ENCODE measurements at places on chromosomes 7 and 10. TPM values are rescaled to one million over a fixed set of nuclear protein-coding genes. Genes with fewer than 3 reads are reported as not detected.

The ELN gene
- 556 TPM for total RNA-seq

GRCh38 chr7:97013134-97013844, 7.9 kb downstream of the DLX6 start:
- no peaks in the 10 kb centered on the region for H3K36me3 ChIP-seq
- no peak overlapping the region for H3K27ac ChIP-seq
- H3K27me3 ChIP-seq: no peaks in the 10 kb centered on the region

The ANKIB1 gene
- total RNA-seq: 71.0 TPM

DNA sequence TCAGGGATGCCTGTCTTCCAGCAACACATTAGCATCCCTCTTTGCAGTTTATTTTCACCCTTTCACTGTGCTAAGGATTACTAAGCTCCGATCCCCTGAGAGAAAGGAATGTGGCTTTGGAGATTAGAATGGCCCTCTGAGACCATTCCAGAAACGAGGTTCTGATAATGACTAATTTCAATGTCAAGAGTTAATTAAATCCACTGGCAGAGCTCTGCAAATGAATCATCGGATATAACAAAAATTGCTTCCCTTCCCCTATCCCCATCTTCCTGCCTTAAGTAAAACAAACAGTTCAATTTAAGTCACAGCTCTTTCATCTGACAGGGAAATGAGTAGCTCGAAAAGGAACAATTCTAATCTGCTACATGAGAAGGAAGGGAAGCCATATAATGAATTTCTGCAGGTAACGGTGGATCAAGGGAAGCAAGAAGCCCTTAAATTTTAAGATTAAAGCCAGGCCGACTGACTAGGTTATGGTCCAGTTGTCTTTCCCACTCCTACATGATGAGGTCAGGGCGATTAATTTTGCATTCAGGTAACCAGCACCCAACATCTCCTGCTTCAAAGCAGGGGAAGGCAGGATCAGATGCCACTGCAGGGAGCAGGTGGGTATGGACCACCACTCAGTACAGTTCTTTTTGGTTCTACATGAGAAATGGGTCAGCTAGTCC, 50.5 kb downstream of the MALSU1 start:
- H3K4me3 ChIP-seq: no peak overlapping the region
- H3K36me3 ChIP-seq: no peaks in the 10 kb centered on the region
- H3K27me3 ChIP-seq: no peaks in the 10 kb centered on the region
- H3K4me1 ChIP-seq: no peaks in the 10 kb centered on the region
- no peak for DNase-seq
- H3K27ac ChIP-seq: no peak overlapping the region

DNA sequence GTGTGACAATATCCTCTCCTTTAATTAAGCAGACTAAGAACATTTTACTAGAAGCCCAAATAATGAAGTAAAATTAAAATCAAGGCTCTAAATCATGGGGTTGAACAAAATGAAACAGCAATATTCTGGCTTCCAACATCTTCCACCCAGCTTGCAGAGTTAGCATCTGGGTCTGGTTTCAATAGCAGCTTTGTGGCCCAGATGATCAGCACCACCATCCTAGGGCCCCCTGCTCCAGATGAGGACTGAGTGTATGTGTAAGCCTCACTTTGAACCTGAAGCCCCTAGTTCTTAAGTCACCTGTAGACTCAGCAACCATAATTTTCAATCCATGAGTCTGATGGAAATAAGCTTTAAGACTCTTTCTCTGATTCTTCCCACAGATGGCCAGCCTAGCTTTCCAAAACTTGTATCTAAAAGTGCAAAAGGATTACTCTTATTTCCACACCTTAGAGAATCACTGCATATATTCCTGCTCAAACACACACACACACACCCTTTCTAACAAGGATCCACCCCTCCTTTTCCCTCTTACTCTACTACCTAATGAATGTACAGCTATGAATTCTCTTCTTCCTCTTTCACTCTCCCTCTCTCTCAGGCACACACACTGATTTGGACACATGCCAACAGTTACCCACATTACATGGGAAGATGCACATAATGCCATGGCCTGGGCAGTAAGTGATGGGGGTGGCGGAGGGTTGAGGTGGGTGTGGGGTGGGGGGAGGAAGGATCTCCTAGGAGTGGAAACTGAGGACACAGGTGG, 3.5 kb downstream of the DENND11 start:
- no peak overlapping the region for H3K4me3 ChIP-seq
- no peak overlapping the region for H3K27ac ChIP-seq
- peaks cover 6% of the 10 kb centered on the region for H3K4me1 ChIP-seq
- DNase-seq: no peak
- H3K36me3 ChIP-seq: no peaks in the 10 kb centered on the region

- no peak for DNase-seq
- no peak overlapping the region for H3K27ac ChIP-seq
- H3K36me3 ChIP-seq: no peaks in the 10 kb centered on the region
- H3K4me3 ChIP-seq: no peak overlapping the region
- H3K4me1 ChIP-seq: peaks cover 4% of the 10 kb centered on the region
Observed at GRCh38 chr7:132738254-132738653, 162.0 kb upstream of the PLXNA4 start.

DNA sequence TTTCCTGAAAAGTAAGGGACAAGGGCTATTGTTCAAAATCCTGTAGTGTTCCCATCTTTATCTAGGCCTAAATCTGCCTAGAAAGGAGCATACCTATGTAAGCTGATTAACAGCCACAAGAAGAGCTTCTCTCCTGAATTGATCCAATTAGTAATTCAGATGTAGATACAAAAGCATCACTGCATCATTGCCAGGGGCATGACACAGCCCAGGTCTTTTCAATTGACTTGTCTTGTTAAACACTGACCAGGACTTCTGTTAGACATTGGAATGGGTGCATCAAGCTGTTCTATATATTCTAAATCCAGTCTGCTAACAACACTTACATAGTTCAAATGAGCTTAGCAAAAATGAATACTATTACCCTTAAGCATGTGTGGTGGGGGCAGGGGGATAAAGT, 589.2 kb downstream of the INHBA start:
- H3K36me3 ChIP-seq: no peaks in the 10 kb centered on the region
- H3K27ac ChIP-seq: no peak overlapping the region
- DNase-seq: no peak
- no peak overlapping the region for H3K4me3 ChIP-seq
